ENCODE measurements at places on chromosomes 3 and 15.

DNA sequence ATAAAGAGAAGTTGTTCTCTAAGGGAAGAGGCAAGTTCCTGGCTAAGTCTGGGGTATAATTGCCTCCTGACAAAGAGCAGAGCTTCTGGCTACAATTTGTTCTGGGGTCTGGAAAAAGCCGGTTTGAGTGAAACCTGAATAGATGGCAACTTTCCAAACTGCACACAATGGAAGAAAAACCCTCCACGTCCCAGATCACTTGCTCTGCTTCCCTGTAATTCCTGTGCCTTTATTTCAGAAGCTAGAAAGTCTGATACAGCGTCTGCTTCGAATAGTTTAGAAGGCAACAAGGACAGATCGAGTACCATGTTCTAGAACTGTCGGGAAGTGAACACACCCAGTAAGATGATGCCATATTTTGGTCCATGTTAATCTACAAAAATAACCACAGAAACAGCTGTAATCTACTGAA is 1.6 kb upstream of the WDR82 start:
- no peak for DNase-seq

DNA sequence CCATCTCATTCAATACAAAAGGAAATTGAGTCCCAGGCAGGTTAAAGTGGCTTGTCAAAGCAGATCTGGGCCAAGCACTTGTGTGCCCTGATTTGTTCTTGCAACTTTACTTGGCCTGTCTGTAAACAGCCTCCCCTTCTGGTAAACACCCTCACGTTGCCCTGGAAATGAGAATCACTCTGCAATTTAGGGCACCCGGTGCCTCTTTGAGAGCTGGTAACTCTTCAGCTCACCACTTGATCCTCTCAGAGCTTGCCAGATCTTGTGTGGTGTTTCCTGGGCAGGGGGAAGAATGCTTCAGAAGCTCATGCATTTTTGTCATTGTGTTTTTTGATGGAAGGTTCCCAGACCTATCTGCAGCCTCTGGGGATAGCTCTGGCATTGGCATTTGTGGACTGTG is 11.3 kb downstream of the MED12L start:
- no peak for DNase-seq

- DNase-seq: no peak
Observed at GRCh38 chr3:178849199-178849910, 222.3 kb downstream of the ZMAT3 start.

DNA sequence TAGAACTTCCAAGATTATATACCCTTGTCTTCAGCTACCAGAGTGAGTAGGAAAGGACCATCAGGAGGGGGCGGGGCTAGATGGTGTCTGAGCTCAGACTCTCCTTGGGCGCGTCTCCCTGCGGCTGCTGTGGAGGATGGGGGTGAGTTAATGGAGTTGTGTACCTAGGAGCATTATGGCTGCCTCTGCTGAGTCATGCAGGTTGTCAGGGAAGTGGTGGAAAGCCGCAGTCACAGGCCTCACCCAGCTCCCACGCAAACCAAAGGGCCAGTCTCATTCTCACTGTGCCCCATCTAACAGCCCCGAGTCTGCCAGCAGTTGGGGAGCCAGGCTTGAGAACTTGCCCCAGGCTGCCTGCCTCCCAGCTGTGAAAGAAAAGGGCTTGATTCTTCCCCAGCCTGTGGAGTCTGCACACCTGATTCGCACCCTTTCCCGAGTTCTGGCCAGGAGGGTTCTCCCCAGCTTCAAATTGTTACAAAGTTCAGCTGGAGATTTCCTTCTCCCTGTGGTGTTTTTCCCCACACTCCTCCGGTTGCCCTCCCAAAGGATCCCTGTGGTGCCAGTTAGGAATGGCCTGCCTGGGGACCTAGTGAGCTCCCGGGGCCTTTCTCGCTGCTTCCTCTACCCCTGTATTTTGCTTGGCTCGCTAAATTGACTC is 143.3 kb downstream of the HCN4 start:
- no peak for DNase-seq

DNA sequence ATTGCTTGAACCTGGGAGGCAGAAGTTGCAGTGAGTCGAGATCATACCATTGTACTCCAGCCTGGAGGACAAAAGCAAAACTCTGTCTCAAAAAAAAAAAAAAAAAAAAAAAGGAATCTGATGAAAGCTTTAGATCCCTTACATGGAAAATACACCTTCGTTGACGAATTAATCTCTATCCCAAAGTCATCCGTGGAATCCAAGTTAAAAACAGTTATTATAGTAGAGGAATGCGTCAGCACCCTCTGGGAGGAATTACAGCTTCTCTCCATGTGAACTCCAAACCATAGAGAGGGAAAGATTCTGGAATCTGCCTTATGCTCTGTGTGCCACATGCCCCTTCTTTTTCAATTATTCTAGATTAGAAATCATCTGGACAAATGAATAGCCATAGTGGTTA is 192.3 kb upstream of the C2CD4B start:
- DNase-seq: no peak

DNA sequence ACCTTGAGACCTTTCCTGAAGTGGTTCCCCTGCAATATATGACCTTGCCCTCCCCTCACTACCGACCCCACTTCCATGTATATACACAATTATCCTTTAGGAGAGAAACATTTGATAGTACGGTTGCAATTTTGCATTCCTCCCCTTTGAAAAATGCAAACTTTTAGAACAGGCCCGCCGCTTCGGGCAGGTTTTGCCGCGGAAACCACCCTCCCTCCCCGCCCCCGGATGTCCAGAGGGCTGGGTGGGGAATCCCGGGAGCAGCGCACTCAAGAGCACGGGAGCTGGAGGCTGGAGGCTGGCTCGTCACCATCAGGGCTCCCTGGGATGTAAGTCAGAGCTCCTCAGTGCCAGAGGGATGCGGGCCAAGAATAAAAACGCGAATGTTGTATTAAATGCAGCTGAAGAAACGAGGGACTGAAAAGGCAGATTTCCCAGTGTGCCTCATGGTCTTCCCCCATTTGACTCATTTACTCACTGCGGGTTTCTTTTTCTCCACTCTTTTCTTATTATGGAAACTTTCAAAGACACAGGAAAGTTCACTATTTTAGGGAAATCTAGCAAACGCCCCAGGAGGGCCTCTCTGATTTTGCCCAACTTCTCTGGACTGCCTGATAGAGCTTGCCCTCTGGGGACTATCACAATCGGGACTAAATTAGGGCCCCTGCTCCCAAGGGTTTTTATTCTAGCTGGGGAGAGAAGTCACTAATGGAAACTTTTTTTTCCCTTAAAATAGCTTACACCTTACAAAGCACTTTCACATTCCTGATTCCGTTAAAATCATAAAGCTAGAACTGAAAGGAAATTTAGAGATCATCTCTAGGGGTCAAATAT is 2.9 kb upstream of the USP3 start:
- no peak for DNase-seq

DNA sequence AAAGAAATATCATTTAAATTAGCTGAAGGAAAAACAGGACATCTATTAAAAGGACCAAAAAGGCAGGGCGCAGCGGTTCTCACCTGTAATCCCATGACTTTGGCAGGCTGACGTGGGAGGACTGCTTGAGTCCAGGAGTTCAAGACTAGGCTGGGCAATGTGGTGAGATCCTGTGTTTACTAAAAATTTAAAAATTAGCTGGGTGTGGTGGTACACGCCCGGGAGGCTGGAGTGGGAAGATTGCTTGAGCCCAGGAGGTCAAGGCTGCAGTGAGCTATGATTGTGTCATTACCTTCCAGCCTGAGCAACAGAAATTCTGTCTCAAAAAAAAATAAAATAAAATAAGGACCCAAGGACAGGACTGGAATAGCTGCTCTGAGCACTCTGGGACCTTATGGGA is 16.2 kb upstream of the HERC1 start:
- no peak for DNase-seq

DNA sequence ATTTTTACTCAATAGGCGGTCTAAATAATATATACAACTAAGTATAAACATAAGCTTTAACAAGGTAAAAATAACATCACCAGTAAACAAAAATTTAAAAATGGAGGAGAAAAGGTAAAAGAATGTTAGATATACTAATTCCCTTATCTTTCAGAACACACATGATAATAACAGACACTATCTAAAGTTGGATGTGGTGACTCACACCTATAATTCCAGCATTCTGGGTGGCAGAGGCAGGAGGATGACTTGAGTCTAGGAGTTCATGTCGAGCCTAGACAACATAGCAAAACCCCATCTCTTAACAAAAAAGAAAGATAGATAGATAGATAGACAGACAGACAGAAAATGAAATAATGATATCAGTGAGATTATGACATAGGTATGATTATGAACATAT is 85.1 kb downstream of the STAG1 start:
- DNase-seq: no peak
